ENCODE measurements at places on chromosomes 2 and 18.
A peak's percentile ranks its signal among the peaks of the same experiment; 100 is the strongest.

GRCh38 chr2:31365834-31366505, 48.6 kb downstream of the XDH start:
- DNase-seq = no peak

- no peak for DNase-seq
Measured at GRCh38 chr2:191938779-191939178, 91.9 kb upstream of the CAVIN2 start.

- DNase-seq = peak; percentile 97
Measured at GRCh38 chr2:198098918-198099317, 294.5 kb downstream of the PLCL1 start.

DNA sequence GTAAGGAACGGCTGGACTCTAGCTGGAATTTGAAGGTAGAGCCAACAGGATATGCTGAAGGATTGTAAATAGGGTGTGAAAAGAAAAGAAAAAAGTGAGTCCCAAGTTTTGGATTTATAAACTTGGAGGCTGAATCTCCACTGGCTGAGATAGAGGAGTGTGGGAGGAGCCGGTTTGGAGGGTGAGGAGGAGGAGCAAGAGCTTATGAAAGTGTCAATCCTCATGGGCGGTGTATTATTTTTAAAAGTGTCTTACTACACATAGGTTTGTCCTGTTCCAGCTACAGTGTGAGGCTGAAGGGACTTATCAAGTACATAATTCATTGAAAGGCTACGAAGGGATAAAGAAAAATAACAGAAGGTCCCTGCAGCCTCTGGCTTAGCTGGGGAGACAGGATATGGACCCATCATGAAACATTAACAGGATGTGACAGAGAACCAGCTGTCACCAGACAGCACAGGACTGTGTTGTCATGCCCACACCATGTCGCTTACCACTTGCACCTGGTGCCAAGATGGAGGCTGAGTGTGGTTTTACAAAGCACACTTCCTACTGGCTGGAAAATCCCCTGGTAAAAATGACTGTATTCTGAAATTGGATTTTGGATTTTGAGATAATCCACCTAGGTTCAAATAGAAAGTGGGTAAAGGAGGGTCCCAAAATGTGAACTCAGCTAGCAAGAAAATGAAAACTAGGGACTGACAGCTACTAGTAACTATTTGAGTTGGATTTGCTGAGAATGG, 2.5 kb upstream of the MREG start:
- no peak for DNase-seq

- no peak for DNase-seq
Measured at GRCh38 chr2:47520302-47520630, 117.3 kb downstream of the MSH2 start.

GRCh38 chr18:13455471-13455870, 236.9 kb downstream of the LDLRAD4 start:
- no peak for DNase-seq

DNA sequence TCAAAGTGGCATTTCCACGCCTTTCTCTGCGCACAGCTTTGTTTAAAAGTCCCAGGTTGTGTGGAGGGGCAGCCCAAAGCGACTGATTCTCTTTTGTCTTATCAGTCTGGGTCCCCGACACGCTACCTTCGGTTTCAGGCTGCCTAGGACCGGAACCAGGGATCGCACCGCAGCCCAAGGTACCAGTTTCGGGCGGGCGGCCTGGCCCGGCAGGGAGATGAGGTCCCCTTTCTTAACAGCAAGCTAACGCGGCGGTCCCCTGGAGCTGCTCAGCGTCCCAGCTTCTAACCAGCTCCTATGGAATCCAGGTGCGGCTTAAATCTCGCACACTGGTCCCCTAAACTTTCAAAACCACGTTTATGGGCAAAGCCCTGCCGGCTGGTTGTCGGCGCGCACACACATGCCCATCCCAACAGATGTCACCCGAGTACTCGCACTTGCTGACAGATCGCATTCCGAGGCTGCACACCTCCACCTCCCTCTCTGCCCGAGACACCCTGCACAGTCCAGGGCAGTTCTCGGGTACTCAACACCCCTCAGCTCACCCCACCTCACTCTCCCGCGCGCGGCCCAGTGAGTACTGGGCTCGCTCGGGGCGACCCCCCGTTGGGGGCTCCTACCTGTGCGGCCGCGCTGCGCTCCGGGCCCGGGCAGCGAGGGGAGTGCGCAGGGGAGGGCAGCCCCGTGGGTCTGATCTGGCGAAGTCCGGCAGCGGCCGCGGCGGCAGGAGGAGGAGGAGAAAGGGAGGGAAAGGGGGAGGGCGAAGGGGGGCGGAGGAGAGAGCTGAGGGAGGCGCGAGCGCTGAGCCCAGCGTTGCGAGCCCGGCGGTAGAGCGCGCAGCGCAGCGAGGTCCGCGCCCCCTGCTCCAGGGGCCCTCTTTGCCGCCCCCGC, at the start of gene EFEMP1:
Gene EFEMP1 (minus strand): TSS at position 692 of the 891 bp plus-strand sequence. CDS start 1,342 bp downstream, outside the sequence.
- DNase-seq = no peak

Data from pons (tissue), 1 donor.